ENCODE measurements at places on chromosomes 3 and 15. TPM values are rescaled to one million over a fixed set of nuclear protein-coding genes. Genes with fewer than 3 reads are reported as not detected.

STAC gene
- total RNA-seq: 0.67 TPM

CYP1A1 gene
- 0.24 TPM for total RNA-seq

DLL4 gene
- 21.4 TPM for total RNA-seq

NEK10 gene
- 12.8 TPM for total RNA-seq

CCK gene
- 306 TPM for total RNA-seq

CHL1 gene
- total RNA-seq: 281 TPM

MAP6D1 gene
- total RNA-seq: 61.7 TPM

C3orf80 gene
- total RNA-seq: 21.4 TPM

ECE2 gene
- total RNA-seq: 27.9 TPM

CCR1 gene
- 2.0 TPM for total RNA-seq

DNAH12 gene
- total RNA-seq: 1.4 TPM

RLBP1 gene
- 2.1 TPM for total RNA-seq

SLC35G2 gene
- 28.5 TPM for total RNA-seq

CYP1A2 gene
- not detected for total RNA-seq

CLDN18 gene
- not detected for total RNA-seq

SLC6A20 gene
- 2.0 TPM for total RNA-seq

RNU6-1 gene
- total RNA-seq: not detected

THAP10 gene
- total RNA-seq: 14.6 TPM

TGM5 gene
- not detected for total RNA-seq

POPDC2 gene
- 3.4 TPM for total RNA-seq

TPRG1 gene
- 1.7 TPM for total RNA-seq

ZMYND10 gene
- total RNA-seq: 1.9 TPM

MTMR10 gene
- 48.1 TPM for total RNA-seq

LEKR1 gene
- not detected for total RNA-seq

SEMA3B gene
- total RNA-seq: 121 TPM

ATP13A4 gene
- 89.2 TPM for total RNA-seq
